ENCODE measurements at places on chromosomes 6 and 20.

DNA sequence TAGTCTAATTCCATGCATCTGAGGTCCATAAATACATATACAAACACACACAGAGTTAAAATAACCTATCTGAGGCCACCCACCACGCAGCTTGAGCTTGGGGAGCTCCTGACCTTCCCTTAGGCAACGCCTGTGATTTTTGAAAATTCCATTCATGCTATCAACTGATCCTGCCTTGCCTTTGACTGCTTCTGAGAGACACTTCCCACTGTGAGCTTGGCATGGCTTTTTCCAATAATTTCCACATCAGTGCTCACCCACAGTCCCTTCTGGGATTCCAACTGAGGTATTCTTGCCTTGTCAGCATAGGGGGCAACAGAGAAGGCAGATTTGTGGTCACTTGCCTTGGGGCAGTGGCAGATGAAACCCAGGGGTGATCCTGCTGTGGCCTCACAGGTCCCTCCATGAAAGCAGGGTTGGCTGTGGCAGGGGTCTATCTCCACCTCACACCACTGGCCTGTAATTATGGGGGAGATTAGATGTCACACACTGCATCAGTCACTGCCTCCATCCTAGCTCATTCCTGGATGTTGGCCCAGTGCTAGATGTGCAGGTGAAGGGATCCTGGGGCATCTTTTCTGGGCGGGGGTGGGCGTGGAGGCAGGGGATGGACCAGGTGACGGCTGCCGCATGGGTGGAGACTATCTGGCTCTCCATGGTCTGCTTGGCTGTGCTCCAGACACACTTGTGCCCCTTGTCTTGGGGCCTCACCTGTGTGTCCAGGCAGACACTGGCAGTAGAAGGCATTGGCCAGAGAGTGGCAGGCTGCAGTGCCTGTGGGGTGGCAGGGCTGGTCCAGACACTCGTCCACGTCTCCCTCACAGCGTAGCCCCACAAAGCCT is 11.2 kb upstream of the GPSM3 start:
- DNase-seq = no peak

DNA sequence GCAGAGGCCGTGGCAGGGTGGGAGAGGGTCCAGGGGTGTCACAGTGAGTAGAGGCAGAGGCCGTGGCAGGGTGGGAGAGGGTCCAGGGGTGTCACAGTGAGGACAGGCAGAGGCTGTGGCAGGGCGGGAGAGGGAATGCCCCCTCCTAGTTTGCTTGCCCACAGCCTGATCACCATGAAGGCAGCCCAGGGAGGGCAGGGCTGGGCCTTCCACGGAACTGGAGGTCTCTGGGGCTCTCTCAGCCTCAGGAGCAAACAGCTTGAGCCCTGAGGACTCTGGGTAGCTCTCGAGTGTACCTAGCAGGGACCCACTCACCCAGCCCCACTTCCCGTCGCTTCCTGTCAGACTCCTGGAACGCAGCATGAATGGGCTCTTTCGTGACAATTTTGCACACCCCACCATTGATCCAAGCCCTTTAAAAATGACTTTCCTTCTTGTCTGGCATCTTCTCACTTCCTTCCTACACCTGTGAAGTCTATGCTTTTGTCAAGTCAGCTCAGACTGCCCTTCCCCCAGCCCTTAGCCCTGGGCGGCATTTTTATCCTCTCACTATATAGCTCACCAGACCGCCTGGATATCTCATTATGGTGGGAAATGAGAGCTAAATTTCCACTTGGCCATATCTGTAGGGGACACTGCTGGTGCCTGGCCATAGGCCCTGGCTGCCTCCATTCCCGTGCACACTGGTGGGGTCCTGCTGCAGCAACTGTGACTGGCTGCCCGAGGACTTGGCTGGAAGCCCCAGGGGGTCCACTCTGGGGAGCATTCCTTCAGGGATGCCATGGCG is 140.3 kb downstream of the CDC5L start:
- DNase-seq = no peak

DNA sequence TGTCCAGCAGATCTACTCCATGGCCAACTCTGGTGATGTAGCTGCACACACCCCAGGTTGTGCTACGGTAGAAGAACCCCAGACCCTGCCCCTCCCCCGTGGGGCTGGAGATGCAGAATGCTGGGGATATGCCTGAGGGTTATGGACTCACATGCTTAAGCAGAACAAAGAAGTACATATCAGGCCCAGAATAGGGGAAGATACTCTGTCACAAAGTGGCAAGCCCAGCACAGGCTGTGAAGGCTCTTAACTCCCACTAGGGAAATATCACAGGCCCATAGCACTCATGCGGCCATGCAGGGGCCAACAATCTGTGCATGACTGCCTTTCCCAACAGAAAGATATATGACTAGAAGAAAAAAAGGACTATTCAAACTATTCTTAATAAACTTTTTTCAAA is 234.9 kb downstream of the KCNQ5 start:
- DNase-seq = no peak

- no peak for DNase-seq
Observed at GRCh38 chr20:22814471-22815205, 220.5 kb upstream of the SSTR4 start.

DNA sequence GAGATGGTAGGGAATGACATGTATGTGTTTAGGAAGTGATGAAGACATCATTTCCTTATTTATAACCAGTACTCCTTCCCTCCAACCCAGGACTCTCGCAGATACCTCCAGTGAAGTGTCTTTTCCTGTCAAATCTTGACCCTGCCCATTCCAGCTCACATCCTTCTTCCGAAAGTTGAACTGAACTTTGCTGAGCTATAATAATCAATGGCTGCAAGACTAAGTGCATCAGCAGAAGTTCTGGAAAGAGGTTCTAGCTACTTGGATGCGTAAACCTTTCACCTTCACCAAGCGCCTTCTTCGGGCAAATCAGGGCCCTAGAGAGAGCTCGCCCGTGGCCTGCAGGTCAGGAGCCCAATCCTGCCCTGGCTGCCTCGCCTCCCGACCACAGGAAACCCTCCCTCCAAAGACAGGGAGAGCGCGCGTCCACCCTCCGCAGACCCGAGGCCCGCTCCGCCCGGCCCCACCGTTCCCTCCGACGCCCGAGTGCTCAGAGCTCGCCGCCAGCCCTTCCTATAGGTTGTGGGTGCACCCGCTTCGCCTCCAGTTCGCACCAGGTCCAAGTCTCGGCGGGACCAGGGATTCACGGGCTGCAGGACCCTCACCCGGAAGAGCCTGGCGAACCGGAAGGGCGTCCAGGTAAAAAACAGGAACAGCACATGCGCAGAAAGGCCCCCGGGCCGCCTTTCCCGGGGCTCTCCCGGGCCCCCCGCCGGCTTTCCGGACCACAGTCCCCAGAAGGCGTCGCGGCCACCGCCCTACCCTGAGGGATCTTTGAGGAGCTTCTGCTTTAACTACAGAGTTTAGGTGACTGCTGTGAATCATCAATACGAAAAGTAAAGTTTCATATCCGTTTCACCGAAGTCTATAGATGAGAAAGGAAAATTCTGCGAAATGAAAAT is at the start of gene ZNF334:
TSS of gene ZNF334 (minus strand) at position 617 of the 902 bp plus-strand sequence. CDS start 1,457 bp downstream, outside the sequence.
- DNase-seq = peak; percentile 83

DNA sequence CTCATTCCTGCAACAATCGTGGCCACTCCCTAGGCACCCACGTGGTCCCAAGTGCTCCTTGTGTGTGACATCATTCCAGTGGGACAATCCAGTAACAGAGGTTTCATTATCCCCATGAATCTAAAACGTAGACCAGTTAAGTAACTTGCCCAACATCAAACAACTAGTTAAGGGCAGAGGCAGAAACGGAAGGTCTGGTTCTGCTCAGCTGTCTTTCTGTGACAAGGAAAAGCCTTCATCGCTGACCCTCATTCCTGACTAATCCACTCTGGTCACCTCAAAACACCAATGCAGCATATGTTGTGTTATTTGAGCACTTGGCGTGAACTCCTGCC is 261.4 kb upstream of the JARID2 start:
- DNase-seq = no peak

GRCh38 chr6:169175360-169175887 is 78.2 kb downstream of the THBS2 start:
- DNase-seq = no peak

DNA sequence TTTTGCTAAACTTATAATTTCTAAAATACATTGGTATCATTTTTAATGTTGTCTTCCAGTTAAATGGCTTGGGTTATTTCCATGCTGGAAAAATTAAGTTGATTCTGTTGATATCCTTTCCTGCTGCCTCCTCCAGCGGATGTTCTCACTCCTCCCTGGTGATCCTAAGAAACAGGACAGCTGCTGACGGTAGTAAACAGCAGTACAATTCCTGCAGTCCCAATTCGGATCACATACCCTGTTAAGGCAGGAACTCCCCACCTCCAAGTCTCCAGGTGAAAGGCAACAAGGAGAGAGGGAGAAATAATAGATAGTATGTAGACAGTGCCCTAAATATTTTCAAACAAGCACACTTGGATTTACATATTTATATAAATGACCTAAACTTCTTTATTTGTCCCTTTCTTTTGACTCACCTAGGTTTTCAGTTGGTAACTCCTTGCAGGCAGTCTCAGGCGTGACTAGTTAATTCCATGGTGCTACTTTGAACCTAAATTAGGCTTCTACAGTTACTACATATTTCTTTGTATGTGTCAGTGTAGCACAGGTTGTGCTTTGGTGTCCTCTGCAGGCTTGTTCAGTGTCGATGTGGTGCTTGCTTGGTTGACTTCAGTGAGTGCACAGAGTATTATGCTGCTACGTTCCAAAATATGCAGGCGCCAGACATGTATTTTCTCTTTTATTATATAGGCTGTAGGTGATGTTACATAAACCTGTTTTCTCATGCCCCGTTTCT is 126.0 kb downstream of the ADGRB3 start:
- no peak for DNase-seq

- DNase-seq = no peak
Observed at GRCh38 chr20:9256393-9256792, 187.5 kb downstream of the PLCB4 start.

DNA sequence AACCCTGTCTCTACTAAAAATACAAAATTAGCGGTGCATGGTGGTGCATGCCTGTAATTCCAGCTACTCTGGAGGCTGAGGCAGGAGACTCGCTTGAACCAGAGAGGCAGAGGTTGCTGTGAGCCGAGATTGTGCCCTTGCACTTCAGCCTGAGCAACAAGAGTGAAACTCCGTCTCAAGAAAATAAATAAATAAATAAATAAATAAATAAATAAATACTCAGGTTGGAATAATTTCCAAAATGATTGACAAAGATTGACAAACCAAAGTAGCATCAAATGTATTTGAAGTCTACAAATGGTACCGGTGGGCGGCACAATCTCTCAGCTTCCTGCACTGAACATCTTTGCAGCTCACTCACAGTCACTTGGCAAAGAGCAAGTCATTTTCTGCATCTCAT is 144.1 kb upstream of the NRSN1 start:
- DNase-seq = no peak

DNA sequence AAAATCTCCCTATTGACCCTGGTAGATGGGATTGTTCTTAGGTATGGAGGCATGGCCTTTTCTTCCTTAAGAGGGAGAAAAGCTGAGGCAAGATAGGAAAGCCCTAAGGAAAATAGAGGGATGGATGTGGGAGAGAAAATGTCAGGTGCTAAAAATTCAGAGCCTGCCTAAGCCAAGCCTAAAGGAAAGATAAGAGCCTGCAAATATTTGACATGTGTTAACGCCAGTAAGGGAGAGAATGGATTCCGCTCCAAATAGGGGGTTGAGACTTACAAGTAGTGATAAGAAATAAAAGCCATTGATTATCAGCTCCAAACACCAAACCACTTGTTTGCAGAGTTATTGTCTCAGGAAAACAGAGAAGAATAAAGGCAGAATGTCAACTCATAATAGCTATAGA is 533.6 kb downstream of the PTPRT start:
- no peak for DNase-seq

DNA sequence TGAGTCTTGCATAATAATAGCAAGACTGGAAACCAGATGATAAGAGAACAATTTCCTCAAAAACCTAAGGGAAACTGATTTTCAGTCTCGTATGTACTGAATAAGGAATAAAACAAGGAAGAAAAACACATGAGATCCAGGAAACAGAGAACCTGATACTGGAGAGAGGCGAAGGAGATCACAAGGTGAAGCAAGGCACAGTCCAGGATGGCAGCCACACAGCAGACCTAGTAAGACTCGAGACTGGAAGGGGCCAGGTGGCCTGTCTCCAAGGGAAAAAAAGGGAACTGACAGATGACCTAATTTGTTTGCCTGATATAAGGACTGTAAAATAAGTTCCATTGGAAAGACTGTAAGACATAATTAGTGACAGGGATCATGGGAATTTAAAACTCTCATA is 71.1 kb downstream of the TASP1 start:
- no peak for DNase-seq

DNA sequence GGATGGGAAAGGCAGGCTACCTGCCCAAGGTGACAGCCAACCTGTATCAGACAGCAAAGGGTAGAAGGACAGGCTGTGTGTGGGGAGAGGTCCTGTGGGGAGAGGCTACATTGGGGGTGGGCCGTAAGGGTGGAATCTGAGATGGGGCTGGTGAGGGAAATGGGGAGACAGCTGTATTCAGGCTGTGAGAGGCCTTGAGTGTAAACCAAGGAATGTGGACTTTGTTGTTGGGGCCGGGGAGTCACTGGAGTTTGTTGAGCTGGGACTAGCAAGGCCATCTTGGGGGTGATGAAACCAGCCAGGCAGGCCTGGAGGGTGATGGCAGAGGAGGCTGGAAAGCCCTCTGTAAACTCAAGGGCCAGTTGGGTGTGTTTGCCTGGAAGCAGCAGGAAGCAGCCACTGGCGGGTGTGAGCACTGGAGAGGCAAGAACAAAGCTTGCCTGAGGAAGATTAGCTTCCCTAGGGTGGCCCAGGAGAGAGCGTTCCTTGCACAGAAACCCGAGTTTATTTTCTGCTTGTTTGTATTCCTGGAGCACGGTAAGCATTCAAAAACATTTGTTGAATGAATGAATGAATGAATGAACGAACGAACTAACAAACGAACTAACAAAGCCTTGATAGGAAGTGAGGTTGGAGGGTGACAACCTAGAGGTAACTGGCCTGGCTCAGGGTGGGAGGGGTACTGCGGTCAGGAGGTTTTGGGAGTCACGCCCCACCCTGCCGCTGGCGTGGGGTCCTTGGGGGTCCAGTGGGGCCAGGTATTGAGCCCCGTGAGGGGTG is 18.9 kb downstream of the TTBK1 start:
- peak; percentile 40 for DNase-seq

GRCh38 chr20:62539198-62540045 is 63.6 kb upstream of the GATA5 start:
- DNase-seq = no peak

GRCh38 chr20:13278812-13279570 is 57.9 kb downstream of the ISM1 start:
- no peak for DNase-seq

DNA sequence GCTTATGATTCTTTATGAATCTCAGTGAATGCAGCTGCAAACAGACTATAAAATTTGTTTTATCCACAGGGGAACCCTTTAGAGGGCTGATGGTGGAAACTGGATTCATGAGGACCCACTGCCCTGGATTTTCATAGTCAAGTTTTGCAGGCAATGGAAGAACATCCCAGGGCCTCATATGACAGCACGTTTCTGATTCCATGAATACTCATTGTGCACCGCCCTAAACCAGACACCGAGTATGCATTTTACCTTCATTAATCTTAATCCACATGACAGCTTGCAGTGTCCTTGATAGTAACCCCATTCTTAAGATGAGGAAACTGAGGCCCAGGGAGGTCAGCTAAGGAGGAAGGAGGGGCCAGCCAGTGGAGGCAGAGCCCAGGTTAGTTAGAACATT is 270.4 kb downstream of the PREX1 start:
- no peak for DNase-seq

GRCh38 chr6:15365273-15365687 is 119.4 kb downstream of the JARID2 start:
- DNase-seq = peak; percentile 64

GRCh38 chr6:15620611-15621010 is 42.2 kb downstream of the DTNBP1 start:
- peak; percentile 14 for DNase-seq

- DNase-seq = peak; percentile 83
Observed at GRCh38 chr20:33554914-33555420, 65.1 kb downstream of the CBFA2T2 start.

- DNase-seq = no peak
Observed at GRCh38 chr6:73471686-73472290, 10.3 kb downstream of the MTO1 start.
